Stimulated activated CD8-positive, alpha-beta memory T cell treated with anti-CD3 and anti-CD28 coated beads, Interleukin-4, amount 100 ng/mL, for 48 hours (primary cell): ENCODE measurements at places on chromosomes 1 and 21.

DNA sequence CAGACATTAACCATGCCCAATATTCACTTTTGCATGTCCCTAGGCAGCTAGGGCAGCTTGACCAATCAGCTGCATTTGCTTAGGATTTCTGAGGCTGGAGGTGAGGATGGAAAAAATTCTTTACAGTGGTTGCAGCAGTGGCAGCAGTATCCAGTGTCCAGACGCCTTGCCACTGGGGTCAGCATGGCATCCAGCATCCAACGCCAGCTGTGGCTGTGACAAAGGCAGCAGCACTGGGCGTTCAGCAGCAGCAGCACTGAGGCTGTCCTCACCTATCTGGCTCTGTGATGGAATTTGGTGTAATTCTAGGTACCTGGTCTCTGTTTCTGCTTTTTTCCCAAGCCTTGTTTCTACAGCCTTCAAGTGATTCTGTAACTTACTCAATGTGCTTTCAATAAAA is 15.5 kb downstream of the RHBDL2 start:
- no peak for DNase-seq

DNA sequence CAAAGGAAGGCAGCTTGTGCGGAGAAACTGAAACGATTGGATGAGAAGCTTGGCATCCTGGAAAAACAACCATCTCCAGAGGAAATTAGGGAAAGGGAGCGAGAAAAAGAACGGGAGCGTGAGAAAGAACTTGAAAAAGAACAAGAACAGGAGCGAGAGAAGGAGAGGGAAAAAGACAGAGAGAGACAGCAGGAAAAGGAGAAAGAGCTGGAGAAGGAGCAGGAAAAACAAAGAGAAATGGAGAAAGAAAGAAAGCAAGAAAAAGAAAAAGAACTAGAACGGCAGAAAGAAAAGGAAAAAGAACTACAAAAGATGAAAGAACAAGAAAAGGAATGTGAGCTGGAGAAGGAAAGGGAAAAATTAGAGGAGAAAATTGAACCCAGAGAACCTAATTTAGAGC is 47.2 kb downstream of the PRRC2C start:
- DNase-seq = no peak

DNA sequence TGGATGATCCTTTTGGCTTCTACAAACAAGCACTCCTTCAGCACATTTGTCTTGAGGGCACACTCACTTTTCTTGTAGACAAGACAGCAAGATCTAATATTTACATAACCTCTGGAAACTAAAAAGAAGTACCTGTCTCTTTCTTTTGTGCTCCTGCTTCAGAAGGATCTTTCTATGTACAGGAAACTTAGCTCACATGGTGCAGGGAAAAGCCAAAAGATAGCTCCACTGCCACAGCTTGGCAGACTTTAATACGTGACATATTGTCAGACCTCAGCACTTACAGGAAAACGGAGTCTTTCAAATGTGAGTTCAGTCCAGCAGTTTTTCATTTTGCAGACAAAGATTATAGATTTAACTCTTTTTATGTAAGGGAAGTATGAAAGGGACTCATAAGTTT is 225.5 kb upstream of the SAMSN1 start:
- DNase-seq = no peak

- peak; percentile 58 for DNase-seq
These were observed 148.5 kb downstream of the TENT5C start for GRCh38 chr1:117754061-117754969.

GRCh38 chr1:162321809-162322422 is 54.7 kb downstream of the SPATA46 start:
- DNase-seq = no peak

DNA sequence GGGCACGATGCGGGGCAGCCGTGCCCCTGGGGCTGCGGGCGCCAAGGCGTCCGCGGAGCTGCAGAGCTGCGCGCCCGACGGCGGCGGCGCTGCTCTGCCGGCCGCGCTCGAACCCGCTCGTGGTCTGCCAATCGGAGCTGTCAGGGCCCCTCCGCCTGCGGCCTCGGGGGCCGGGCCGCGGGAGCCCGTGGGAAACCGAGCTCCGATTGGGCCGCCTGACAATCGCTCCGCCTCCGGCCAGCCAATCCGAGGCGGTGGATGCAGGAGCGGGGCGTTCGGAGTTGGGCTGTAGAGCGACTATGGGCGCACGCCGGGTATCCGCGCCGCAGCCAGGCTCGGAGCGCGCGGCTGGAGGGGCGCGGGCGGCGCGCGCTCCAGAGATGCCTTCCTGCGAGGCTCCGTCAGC is 100.5 kb upstream of the SOD1 start:
- DNase-seq = peak; percentile 91

GRCh38 chr1:203351037-203351625 is at the start of gene FMOD:
Gene FMOD, minus strand, starts transcription at chr1:203351122. Its CDS starts 2,852 bp downstream, at chr1:203348270.
- DNase-seq = peak; percentile 31

- DNase-seq = peak; percentile 49
These were observed 7.5 kb downstream of the MINDY1 start for GRCh38 chr1:150999051-150999674.

DNA sequence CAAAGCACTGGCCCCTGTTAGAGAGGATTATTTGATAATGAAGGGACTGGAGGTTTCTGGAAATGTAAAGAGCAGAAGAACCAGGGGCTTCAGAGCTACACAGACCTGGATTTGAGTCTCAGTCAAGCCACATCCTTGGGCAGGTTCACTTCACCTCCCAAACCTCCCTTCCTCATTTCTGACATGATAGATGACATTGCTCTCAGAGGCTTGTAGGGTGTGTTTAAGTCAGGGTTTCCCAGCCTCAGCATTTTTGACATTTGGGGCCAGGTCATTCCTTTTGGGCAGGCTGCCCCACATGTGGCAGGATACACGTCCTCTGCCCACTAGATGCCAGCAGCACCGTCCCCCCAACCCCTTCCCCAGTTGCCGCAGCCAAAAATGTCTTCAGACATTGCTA is 474.6 kb downstream of the MATN1 start:
- DNase-seq = no peak

- DNase-seq = no peak
These were observed 338 bp downstream of the ACAP3 start for GRCh38 chr1:1307261-1307922.

DNA sequence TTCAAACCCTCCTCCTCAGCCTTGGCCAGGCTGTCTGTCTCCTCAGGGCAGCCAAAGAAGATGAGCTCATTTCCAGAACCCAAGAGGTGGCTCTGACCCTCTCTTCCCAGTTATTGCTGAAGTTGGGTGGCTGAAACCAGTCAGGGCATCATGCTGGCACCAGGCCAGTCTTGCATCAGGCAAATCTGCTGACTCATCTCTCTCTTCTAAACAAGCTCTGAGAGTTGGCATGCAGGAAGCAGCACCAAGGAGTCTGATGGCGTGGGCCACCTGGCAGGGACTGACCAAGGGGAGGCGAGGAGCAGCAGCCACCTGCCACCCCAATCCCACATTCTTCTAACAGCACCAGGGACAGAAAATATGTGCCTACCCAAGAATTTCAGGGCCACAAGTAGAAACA is 104.8 kb upstream of the ATP1A1 start:
- no peak for DNase-seq

DNA sequence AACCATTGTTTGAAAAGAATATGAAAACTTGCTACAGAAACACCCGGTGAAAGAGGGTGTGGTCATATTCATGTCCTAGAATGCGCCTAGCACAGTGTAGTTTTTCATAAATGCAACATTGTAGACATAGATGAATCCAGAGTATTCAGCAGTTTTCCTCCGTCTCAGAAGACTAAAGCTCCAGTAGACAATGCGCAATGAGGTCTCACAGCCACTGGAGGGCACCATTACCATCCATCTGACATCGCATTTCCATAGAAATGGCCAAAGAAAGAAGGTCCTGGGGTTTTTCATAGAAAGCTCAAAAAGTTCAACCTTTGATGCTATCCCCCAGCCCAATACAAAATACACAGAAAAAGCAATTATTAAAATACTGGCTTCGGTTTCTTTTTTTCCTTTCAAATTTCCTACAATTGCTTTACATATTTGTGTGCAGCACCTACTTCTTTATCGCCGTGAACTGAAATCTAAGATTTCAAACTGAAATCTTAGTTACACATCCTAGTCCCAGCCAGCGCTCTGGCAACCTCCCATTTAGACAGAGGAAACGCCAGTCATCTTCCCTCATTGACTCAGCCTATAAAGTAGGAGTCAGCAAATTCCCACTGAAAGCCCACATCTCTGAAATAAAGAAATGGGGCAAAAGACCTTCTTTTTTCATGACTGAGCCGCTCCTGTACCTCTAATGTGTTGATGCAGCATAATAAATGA is 3.9 kb upstream of the CD58 start:
- DNase-seq = peak; percentile 74

GRCh38 chr1:218866507-218866906 is 307.2 kb upstream of the LYPLAL1 start:
- DNase-seq = no peak

DNA sequence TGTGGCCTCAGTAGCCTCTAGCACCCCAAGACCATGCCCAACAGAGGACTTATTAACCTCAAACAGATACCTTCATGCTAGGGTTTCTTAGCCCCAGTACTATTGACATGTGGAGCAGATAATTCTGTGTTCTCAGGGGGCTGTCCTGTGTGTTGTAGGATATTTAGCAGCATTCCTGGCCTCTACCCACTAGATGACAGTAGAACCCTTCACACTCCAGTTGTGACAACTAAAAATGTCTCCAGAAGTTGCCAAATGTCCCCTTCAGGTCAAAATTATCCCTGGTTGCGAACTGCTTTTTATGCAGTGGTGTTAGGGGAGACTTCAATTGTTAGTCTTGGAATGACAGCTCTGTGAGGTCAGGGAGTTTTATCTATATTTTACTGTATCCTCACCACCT is 8.1 kb downstream of the KAZN start:
- no peak for DNase-seq

DNA sequence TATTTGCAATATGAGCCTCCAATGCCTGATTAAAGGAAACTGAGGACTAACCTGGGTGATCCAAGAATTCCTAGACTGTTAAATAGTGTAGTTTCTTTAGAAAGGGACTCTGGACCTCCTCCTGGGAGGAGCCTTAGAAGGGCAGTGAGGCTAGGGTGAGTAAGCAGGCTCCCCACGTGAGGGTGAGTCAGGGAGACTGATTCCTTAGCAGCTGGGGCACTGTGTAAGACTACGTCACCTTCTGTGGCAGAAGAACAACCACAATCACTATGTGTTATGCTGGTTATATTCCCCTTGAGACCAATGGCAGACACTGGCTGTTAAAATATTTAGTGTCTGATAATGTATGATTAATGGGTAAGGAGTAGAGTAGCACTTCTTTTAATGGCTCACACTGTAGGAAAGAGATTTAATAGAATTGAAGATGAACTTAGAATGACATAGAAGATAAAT is 53.3 kb upstream of the SYT14 start:
- peak; percentile 71 for DNase-seq

DNA sequence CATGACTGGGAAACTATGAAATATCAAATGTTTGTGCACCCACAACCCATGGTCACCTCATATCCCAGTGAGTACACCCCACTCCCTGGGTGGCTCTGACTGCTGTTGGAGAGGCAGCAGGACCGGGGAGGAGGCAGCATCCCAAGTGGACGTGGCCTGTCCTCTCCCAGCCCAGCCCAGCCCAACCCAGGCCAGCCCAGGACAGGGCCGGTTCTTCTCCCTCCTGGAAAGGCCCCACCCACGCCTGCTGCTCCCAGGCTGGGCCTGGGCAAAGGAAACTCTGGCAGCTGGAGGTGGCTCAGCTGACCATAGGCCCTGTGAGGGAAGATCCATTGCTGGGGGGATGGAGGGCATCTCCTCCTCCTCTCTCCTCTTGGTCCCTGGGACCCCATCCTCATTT is 19.1 kb downstream of the MATN1 start:
- no peak for DNase-seq

DNA sequence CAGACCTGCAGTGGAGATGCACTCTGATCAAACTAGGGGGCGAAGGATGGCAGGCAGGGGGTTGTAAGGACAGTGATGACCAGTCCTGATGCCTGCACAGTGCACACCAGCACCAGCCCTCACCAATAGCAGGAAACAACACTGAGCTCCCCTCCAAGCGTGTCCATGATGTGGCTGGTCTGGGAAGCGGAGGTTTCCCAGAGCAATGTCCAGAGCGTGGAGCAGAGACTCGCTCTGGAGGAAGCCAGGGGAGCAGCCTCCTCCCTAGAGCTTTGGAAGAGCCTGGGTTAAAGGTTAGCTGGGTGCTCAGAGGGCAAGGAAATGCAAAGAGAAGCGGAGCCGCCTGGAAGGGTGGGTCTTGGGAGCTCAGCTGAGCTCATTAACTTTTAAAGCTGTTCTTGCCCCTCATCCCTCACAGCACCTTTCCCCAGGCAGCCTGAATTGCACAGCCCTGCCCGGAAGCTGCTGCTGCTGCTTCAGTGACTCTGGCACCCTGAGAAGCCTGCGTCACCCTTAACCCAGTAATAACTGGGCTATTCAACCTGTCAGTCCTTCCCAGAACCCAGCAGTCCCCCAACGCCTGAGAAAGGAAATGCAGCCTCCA is 162.2 kb upstream of the RAB4A start:
- DNase-seq = no peak

GRCh38 chr1:222006715-222007114 is 264.8 kb upstream of the DUSP10 start:
- no peak for DNase-seq

DNA sequence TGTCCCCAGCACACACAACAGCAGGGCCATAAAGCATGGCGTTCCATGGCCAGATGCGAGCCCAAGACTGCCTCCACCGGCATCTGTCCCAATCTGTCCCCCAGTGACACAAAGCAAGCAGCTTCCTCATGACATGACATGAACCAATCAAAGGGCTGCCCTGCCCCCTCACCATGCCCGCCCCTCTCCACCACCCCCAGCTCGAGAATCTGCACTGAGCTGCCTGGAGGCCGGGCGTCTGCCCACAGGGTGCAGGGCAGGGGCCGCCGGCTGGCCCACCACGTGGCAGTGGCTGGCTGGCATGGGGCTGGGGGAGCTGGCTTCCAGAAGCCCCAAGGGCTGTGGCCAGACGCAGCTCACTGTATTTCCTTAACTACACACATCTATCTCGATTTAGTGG is 27.8 kb downstream of the WNT9A start:
- DNase-seq = no peak

DNA sequence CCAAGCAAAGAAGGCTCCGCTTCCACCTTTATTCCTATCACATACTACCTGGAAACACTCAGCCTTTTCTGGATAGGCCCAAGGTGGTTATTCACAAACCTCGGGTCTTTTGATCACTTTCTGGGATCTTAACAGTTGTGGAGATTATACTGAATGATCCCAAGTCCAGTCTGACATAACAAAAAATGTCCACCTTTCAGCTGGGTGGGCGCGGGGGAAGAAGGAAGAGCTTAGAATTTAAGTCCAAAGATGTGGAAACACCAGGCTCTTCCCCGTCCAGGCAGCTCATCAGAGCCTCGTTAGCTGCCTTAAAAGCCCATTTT is 338 bp upstream of the C1orf53 start:
- no peak for DNase-seq
